ENCODE measurements at places on chromosomes 7 and 10.
A peak's percentile ranks its signal among the peaks of the same experiment; 100 is the strongest.

DNA sequence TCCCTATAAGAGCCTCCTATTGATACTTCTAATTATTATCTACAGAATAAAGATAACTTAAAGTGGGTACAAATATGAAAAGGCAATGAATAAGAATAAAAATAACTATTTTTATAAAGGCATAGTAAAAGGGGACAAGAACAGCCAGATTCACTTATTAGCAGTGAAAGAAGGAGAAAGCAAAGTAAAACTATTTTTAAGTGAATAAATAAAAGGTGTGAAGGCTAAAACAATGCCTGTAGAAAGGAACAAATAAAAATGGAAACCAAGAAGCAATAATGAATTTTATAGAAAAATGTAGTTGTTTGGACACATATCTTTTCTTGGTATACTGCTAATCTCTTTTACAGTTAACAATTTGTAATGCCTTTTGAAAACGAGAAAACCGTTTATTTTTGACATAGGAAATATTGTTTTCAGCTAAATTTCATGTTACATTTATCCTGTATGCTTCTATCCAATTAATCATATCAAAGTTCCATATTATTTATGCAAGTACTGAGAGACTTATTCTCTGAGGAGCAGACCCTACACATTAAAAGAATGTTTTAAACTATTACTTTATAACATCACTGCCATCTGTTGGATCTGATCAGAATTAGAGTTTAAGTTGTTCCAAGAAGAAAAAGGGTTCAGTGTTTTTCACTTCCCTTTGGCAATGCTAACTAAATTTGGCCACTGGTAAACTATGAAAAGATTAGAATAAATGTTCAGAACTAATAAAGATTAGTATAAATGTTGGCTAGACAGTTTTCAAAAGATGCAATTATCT, 59.1 kb downstream of the ARMC3 start:
- DNase-seq = no peak

DNA sequence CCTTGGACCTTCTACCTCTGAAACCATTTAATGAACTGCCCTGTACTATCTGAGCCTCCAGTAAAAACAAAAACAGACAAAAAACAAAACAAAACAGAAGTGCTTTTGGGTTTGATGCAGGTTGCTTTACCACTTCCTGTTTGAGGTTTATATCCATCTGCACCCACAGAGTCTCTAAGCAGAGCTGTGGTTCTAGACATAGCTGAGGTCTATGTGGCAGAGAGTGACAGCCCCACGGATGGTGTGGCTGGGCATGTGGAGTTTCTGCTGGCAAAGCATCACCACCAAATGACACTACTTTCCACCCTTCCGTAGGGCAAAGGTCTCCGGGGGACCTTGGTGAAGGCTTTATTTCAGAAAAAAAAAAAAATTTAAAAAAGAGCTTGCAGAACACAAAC, 754.2 kb downstream of the GRID1 start:
- DNase-seq = no peak

DNA sequence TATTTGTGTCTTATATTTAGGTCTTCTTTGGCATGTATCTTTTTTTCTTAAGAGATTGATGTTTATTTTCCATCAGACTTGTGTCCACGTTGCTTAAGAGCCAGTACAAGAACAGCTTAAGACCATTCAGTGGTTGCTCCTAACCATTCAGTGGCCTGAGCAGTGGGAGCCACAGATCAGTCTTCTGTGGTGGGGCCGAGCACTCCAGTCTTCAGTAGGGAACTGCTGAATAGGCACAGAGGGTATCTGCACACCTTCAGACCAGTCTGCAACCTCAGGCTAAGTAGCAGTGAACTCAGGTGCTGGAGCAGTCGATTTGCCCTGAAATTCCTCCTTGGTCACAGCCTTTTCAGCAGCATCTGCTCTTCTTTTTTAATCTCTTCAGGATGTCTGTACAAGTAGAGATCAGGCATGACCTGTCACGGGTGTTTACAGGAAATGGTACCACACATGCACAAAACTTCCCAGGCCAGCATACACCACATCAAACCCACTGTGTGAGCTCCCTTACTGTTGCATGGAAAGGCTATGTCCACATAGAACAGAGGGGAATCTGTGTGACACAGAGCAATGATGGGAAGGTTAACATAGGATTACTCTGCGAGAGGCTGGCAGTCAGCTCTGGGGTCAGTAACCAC, 51.5 kb downstream of the FAM107B start:
- no peak for DNase-seq

DNA sequence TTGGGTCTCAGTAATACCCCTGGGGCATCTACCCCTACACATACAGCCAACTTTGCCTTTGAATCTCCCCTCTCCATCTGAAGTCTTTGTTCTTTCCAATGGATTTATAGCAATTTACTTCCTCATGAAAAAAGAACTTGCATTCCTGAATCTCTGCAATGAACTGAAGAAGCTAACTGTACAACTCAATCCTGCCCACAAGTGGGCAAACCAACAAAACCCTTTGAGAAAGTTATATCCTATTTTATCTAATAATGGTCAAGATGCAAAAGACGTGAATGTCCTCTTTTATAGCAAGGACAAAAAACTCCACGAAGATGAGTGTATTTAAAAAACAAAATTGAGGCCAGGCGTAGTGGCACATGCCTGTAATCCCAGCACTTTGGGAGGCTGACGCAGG, 991.3 kb downstream of the LRMDA start:
- no peak for DNase-seq

- no peak for DNase-seq
Measured at GRCh38 chr7:48046458-48046857, 11.1 kb downstream of the C7orf57 start.

GRCh38 chr10:95413588-95413987, 122.8 kb upstream of the PDLIM1 start:
- DNase-seq = no peak

GRCh38 chr10:22742678-22743077, 28.3 kb upstream of the PIP4K2A start:
- DNase-seq = no peak

DNA sequence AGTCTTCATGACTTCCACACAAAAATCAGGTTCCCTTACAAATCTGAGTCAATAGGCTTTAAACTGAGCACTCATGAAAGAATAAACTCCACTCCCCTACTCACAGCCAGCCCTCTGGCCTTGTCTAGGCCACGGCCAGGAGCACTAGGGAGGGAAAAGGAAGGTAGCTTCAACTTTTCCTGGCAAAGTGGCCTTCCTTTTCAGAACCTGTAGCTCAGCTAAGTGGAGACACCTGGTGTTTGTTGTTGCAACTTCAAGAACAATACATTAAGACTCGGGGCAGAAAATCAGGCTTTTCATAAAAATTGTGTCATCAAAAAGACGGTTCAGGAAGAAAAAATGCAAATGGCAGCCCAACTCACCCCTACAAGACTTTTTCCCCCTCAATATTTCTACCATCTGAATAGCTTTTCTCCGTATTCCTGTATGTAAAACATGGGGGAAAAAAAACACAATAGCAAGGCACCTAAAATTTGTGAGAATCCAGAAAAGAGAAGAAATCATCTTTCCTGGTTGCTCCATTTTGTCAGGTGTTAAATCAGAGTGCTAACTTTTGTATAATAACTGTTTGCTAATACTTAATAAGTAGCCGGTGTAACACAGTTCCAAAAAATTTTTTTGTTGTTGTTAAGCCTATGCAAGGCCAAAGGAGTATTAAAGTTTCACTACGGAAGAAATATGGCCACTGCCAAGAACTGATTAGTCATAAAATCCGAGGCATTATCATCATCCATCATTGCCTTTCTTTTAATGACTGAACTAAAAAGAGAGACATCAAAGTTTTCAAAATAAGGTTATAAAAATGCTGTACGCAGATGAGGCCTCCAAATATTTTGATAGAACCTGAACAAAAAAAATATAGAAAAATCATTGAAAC, 66.2 kb upstream of the ARID5B start:
- no peak for DNase-seq

GRCh38 chr10:63633677-63634487, 112.7 kb downstream of the REEP3 start:
- no peak for DNase-seq

- DNase-seq = no peak
Measured at GRCh38 chr10:105586451-105587098, 945.5 kb downstream of the SORCS3 start.

DNA sequence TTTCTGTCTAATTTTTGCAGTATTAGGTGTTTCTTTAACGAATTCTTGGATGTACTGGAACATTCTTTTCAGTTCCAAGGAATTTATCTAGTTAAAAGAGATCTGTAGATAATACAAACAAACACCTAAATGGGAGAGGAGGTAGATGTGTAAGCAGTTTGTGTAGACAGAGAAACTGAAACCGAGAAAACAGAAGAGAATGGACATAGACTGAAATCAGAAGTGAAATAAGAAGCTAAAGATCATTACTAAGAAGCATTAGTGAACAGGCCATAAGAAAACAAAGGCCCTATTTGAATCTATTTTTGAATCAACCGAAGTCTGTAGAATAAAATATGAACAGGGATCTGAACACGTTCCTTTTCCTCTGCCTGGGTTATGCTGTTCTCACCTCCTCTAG, 26.5 kb upstream of the TMEM229A start:
- no peak for DNase-seq

DNA sequence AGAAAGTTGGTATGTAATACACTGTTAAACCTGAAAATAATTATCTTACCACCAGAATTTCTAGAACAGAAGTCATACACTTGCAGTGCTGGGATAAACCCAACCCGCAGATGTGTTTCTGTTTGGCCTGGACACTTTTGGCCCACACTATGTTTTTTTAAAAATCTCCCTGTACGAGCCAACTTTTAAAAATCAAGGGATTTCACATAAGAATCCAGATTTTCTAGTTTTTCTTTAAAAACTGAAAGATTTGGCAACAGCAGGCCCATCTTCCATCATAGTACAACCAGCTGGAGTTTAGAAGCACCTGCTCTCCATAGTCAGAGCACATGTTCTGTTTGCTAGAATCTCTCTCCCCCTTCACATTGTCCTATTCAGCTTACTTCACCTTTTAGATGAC, 74.0 kb downstream of the TLL2 start:
- no peak for DNase-seq

GRCh38 chr7:93948106-93948505, 26.6 kb downstream of the GNG11 start:
- no peak for DNase-seq

GRCh38 chr7:96670338-96671289, 39.0 kb downstream of the SEM1 start:
- no peak for DNase-seq

- no peak for DNase-seq
Measured at GRCh38 chr10:12428447-12429135, 79.2 kb downstream of the CAMK1D start.

DNA sequence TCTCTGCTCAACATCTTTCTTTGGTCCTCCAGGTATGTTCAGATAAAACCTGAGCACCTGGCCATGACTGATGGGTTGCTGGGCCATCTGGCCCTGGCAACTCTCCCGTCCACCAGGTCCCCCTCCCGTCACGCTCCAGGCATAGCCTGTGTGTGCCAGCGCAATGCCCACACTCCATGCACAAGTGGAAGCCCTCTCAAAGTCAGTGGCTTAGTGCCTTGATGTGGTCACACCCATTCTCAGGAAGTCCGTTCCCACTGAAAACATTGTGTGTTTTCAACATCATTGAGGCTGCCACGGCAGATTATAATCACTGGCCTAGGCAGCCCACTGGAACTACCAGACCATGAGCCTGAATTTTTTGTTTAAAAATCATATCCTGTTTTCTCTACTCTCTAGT, 170.6 kb upstream of the LANCL2 start:
- DNase-seq = no peak

DNA sequence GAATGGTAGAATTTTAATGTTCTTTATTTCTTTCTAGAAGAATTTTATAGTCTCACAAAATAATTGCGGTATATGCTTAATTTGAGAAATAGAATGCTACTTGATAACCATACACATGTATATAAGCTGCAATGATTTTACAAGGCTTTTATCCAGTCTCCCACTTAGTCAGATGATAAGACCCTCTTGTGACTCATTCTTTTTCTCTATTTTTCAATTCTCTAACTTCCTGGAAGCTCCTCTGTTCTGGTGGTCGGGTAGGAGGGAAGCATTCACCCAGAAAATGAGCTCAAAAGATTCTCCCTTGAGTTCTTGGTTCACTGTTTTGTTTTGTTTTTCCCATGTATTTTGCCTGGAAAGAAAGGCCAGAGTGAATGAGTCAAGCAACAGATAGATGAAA, 546.6 kb downstream of the INHBA start:
- no peak for DNase-seq

GRCh38 chr7:18936265-18936664, 181.2 kb downstream of the TWIST1 start:
- DNase-seq = no peak

GRCh38 chr10:132050191-132050590, 15.6 kb upstream of the JAKMIP3 start:
- no peak for DNase-seq

- DNase-seq = no peak
Measured at GRCh38 chr10:111392159-111392558, 315.3 kb downstream of the ADRA2A start.

- DNase-seq = peak; percentile 79
Measured at GRCh38 chr10:6050801-6051445, 11.2 kb downstream of the IL2RA start.
